ENCODE measurements at places on chromosomes 7 and 10. TPM values are rescaled to one million over a fixed set of nuclear protein-coding genes. Genes with fewer than 3 reads are reported as not detected.

- DNase-seq = no peak
These were observed 10.6 kb downstream of the ARHGAP21 start for GRCh38 chr10:24713086-24713485.

DNA sequence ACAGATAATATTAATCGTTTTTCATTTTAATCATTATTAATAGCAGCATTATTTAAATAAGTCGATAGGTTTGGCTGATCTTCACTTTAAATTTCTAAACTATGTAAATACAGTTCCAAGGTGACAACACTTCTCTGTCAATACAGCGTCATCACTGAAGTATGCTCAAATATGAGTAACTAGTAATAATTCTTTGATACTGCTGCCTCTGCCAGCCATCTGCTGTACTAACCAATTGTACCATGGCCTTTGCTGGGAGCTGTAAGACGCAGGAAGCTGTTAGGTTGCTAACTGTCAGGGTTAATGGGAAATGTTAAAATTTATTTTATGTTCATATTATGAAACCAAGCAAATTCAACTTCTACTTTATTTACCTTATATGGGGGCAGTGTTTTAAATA, 1650.5 kb upstream of the LRRTM3 start:
- no peak for DNase-seq

DNA sequence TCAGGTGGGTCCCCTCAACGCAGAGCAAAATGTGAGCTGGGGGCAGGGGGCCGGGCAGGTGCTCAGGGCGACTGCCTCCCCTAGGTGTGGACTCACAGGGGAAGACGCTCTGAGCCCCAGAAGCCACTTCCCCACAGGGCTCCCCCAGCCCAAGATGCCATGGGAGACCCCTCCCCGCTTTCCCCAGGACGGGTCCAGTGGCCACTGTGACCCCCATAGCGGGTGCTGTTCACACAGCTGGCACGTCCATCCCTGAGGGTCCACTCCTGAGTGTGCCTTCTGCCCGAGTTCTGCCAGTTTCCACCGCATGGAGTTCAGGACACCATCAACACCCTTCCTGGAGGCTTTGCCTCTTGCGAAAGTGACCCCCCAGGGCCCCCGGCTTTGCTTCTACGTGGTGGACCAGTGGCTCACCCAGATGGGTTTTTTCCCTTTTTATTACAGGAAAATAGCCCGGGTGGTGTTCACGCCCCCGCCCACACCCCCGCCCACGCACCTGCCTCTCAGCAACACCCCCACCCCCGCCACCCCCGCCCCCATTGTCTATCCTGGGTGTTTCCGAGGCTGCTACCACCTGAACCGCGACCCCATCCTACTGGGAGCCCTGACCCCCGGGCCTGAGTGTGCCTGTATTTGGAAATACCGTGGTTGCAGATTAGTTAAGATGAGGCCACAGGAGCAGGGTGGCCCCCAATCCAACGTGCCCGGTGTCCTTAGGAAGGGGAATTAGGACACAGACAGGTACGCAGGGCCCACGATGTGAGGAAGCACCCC, 32.0 kb downstream of the ADAP1 start:
- DNase-seq = no peak

- no peak for DNase-seq
These were observed 24.3 kb downstream of the HTRA1 start for GRCh38 chr10:122485670-122486069.

DNA sequence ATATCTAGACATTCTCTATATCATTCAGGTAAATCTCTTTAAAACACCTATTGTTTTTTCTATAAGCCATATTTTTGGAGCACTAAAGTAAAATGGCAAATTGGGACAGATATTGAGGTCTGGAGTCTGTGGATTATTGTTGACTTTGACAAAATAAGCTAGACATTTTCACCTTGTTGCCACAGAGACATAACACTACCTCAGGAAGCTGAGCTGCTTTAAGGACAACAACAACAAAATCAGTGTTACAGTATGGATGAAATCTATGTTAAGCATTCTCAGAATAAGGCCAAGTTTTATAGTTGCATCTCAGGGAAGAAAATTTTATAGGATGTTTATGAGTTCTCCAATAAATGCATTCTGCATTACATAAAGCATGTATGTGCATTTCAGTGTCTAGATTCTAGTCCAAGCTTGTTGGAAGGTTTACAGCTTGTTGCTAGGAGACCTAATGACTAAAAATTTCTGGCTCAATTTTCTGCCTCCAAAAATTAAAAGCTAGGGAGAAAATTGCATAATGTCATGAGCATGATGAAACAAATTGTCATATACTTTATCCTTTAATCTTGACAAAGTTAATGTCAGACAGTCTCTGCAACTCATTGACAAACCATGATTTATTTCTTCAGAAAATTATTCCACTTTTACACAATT, 18.3 kb downstream of the LIPM start:
- no peak for DNase-seq

POU6F2 gene
- 5.6 TPM for total RNA-seq

DNA sequence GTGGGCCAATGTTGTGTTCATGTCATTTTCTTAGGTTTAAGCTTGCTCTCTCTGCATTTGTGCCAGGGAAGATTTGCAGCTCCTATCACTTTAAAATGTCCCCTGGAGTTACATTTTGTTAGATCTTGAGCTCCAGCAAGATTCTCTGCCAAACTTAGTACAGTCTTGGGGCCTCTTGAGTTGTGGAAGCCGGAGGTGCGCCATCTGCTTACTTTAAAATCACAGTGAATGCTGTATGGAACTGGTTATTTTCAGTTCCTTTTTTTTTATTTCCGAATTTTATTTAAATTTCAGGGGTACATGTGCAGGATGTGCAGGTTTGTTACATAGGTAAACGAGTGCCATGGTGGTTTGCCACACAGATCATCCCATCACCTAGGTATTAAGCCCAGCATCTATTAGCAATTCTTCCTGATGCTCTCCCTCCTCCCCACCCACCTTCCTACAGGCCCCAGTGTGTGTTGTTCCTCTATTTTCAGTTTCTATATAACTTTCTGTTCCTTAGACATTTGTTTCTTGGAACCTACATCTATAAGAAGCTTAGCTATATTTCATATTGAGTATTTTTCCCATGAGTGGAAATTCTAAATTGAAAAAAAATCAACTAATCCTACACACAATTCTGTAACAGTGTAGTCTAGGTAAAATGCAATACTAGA, 114.4 kb upstream of the CREB5 start:
- DNase-seq = no peak

CYP2C19 gene
- 0.42 TPM for total RNA-seq

- DNase-seq = no peak
These were observed 18.2 kb upstream of the ZNF862 start for GRCh38 chr7:149819961-149820340.

MEIG1 gene
- total RNA-seq = 3.0 TPM

DNA sequence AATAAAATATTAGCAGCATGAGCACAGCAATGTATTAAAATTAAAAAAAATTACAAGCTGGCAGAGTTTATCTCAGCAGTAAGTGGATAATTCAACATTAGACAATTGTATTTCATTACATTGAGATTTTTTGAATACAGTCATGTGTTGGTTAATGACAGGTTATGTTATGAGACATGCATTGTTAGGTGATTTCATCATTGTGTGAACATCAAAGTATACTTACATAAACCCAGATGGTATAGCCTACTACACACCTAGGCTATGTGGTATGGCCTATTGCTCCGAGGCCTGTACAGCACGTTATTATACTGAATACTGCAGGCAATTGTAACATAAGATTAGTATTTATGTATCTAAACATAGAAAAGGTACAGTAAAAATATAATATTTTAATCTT, 29.7 kb downstream of the CCDC6 start:
- no peak for DNase-seq

DNA sequence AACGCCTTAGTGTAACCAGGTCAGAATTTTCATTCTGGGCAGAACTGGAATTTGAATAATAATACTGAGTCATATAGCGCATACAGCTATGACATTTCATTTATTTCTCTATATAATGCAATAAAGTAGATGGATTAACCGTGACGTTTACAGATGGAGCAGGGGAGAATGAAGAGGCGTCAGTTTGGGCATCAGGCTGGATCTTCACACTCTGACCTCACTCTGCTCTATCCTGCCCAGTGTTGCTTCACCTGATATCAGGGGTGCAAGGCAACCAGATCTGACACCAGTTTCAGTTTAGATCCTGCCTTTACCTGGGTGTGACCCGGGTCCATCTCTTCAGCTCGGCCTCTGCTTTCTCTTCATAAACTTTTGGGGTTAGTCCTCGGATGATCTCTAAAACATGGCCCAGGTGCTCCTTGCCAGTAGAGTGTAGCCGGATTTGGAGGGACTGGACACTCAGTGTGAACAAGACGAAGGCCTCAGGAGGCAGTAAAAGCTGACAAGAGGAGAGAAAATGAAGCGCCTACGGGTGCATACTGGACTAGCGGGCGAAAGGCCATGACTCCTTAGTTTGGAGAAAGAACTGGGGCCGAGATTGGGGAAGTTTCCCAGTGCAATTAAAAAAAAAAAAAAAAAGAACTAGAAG, 1.4 kb upstream of the ZYX start:
- no peak for DNase-seq

GRCh38 chr10:118107541-118107940, 60.8 kb upstream of the RAB11FIP2 start:
- no peak for DNase-seq

KIAA1549 gene
- 43.1 TPM for total RNA-seq

GRCh38 chr7:31271641-31272405, 68.7 kb downstream of the NEUROD6 start:
- no peak for DNase-seq

All from progenitor cell of endocrine pancreas (in vitro differentiated cells).